ENCODE measurements at places on chromosomes 7 and 10. TPM values are rescaled to one million over a fixed set of nuclear protein-coding genes. Genes with fewer than 3 reads are reported as not detected.

DNA sequence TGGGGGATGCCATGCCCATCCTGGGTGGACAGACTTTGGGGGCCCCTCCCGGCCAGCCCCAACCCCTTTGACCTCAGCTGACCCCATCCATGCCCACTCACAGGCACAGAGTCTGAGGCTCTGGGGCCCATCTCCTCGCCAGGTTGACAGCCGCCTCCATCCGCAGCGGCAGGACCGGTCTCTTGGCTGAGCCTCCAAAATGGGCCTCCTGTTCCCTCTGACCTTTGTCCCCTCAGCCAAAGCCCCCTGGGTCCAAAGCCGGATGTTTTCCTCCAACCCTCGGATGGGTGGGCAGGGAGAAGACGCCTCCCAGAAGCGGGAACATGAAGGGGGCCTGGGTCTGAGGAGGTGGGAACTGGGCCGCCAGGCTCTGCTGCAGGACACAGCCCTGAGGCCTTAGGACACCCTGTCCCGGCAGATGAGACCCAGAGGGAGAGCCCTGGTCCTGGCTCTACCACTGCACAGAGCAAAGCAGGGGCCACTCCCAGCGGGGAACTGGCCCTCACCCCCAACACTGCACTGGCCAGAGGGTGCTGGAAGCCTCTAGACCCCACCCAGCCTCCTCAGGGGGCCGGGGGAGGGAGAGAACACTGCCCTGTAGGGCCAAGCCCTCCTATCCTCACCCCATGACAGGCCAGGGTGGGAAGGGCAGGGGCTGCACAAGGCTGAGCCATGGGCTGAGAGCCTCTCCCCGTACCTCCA lies 12.6 kb downstream of the PDGFA start:
- no peak for DNase-seq

- no peak for DNase-seq
These were observed 134.8 kb downstream of the CUL2 start for GRCh38 chr10:34955391-34955790.

- no peak for DNase-seq
These were observed 407.4 kb downstream of the GRM8 start for GRCh38 chr7:126845331-126845730.

GRCh38 chr7:7185371-7185989 lies 3.1 kb downstream of the C1GALT1 start:
- no peak for DNase-seq

- no peak for DNase-seq
These were observed 46.3 kb upstream of the FZD9 start for GRCh38 chr7:73387221-73387828.

DNA sequence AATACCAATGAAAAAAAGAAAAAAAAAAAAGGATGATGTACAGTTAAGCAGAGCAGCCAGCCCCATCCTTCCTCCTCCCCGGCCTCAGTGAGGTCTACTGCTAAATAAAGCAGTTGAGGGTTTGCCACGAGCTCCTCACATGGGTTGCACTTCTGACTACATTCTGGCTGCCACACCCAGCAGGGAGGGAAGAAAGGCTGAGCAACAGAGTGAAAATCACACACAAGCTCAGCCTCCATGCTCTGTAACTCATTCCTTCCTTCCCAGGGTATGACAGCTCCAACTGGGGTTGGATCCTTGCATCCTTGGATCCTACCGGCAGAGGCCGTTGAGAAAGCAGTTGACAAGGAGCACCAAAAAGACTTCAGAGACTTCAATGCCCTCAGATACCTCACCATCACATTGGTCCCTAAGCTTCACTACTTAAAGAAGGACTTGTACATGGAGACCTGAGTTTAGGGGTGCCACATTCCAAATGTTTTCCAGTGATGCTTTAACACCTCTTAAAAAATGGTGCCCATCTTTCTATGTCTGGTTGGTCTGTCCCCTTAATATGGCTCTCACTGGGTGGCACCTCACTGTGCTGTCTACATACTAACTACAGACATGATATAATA lies 52.9 kb upstream of the PIK3CG start:
- DNase-seq: no peak

DNA sequence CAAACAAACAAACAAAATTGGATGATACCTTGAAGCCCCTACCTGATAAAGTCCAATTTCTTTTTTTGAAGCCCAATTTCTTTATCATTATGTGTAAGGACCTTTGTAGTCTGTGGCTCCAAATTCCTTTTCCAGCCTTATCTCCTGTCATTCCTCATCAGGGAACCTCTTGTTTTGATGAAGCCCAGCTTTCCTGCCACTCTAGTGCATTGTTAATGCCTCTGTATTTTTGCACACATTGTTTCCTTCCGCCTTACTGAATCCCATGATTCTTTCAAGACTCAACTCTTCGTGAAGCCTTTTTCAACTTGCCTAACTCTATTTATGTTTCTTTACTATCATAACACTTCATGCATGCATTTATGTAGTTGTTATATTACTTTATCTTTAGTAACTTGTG lies 3.3 kb downstream of the FBH1 start:
- no peak for DNase-seq

- no peak for DNase-seq
These were observed 85.3 kb upstream of the MGMT start for GRCh38 chr10:129381741-129382140.

INHBA gene
- total RNA-seq: 0.94 TPM
